Panc1 (cell line): ENCODE measurements at places on chromosomes 3 and 15. TPM values are rescaled to one million over a fixed set of nuclear protein-coding genes. Genes with fewer than 3 reads are reported as not detected.

DNA sequence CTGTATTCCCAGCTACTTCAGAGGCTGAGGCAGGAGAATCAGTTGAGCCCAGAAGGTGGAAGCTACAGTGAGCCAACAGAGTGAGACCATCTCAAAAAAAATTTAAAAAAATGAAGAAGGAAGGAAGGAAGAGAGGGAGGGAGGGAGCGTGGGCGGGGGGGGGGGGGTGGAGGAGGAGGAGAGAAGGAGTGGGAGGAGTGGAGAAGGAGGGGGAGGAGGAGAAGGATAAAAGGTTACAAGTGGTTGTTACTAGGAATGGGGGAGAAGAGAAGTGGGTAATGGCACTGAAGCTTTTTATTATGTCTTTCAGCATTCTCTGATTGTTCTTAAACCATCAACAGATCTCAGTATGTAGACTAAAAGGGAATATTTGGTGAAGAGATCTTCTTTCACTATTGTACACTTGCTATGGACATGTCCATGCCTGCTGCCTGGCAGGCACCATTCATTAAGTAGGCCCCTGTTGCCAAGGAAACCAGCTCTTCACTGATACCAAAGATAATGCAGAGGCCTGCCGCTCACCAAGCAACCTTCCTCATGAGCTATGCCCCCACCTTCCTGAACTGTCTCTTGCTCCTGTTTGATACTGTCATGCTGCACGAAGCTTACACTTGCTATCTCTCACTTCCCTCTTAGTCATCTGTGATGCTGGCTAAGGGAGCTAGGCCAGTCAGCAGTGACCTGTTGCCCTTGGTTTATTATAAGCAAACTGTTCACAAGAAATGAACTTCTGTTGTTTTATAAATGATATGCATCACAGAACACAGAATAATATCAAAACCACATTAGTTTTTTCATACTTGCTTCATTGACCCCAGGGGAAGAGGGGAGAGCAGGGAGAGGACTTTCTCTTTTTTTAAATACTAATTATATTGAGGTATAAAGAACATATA is 23.1 kb downstream of the EPM2AIP1 start:
- no peak for DNase-seq

DNA sequence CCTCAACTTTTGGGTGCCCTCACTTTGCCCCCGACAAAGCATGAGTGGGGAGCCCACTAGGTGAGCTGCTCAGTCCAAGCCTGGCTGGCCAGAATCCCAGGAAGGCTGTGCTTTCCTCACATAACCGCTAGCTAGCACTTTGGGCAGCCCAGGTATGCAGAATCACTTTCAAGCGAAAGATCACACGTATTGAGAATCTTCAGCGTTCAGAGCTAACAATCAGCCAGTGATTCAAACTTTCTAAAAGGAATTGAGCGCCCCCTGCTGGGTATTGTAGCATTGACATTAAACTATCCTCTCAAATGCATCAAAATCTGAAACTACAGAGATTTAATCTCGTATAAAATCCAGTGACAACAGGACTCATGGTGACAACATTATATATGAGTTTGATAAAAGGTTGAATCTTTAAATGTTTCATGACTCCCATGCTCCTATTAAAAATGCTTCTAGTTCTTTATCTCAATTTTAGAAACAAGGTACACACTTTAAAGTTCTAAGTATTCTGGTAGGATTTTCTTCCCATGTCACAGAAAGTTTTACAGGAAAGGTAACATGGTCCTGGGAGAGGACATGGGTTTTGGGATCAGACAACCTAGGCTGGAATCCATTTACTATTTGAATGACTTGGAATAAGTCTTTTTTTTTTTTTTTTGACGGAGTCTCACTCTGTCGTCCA is 11.8 kb downstream of the ANAPC13 start:
- no peak for DNase-seq

DNA sequence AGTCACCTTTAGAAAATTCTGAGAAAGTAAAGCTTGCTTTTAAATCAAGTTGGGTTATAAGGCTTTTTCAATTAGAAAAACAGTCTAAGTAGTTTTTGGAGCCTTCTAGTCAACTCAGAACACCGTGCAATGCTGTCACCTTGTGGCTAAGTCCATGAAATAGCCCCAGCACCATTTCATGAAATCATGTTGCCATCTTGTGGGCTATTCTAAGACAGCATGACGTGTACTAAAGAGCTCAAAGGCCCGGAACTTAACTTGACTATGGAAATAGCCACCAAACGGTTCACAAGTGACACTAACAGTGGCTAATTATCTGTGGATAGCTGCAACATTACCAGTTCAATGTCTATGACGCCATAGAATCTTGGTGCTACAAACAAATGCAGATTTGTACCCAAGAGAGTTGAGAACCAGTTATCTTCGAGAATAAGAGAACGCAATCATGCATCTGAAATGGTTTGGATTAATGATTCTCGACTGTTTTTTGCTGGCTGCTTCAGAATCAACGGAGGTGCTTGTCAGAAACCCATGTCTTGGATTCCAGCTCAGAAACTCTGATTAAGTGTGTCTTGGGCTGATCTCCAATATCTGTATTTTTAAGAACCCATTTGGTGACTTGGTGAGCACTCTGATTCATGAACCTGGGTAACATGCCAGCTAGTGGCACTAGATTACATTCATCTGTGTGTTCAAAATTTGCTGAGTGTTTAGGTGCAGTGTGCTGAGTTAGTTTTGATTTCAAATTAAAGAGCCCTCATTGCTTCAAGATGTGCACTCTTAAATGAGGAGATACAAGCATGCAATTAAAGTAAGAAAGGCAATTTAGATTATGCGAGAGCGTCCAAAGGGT is 111.2 kb upstream of the MCTP2 start:
- peak; percentile 77 for DNase-seq

GRM2 gene
- total RNA-seq, result 0.21 TPM

- no peak for DNase-seq
These were observed 32.6 kb upstream of the RAB6B start for GRCh38 chr3:133928136-133928893.

ZPLD1 gene
- total RNA-seq, result not detected

GRCh38 chr3:137946356-137946973 is 63.5 kb upstream of the CLDN18 start:
- DNase-seq, result no peak

- no peak for DNase-seq
These were observed 113.5 kb downstream of the KCNAB1 start for GRCh38 chr3:156233876-156234275.

DNA sequence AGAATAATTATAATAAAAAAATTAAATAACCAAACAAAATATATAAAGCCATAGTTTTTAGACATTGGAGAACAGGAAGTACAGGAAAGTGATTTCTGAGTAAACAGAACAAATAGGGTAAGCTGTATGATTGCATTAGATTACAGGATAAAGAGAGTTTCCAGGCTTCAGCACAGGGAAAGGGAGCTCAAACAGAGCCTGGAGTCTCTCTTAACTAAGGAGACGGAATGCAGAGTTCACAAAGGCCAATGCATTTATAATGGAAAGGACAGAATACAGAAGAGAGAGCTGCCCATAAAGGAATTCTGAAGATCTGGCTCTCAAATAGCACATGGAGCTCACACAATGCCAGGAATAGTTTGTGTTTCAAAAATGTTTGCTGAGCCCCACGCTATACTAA is 42.0 kb upstream of the OTOL1 start:
- no peak for DNase-seq

- no peak for DNase-seq
These were observed 212.7 kb downstream of the C3orf38 start for GRCh38 chr3:88362428-88362827.
